ENCODE measurements at places on chromosomes 13 and 19.

DNA sequence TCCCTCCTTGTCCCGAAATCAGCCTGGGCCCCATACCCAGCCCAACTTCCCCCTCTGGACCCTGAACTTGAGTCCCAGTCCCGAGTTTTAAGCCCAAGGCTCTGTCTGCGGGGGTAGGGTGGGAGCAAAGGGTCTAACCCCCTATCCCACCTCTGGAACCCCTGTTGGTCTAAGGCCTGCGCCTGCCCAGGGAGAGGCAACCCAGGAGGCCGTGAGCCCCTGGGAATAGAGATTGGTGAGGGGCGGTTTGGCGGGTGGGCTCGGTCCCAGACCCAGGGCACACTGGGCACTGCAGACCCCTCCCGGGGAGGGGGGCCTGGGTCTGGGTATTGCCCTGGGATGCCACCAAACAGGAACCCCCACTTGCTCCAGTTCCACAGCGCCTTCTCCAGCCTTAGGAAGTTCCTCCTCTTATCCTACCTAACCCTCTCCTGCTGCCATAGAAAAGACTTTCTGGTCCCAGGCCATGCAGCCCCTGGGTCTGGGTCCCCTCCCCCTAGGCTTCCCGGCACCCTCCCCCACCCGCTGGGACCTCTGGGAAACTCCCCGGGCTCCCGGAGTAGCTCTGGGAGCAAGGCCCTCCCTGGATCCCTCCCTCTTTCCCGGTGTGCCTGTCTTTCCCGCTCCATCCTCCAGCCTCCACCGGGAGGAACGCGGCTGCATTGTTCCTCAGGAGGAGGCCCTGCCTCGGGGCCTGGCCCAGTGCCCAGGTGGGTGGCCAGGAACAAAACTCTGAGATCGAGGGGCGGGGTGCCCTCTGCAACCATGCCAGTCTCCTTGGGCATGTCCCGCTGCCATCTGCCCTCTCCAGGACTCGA, 33.6 kb upstream of the NANOS3 start:
- no peak for DNase-seq

GRCh38 chr13:31351376-31351775, 151.6 kb downstream of the B3GLCT start:
- DNase-seq: no peak

GRCh38 chr13:40662866-40663265, 3.6 kb downstream of the FOXO1 start:
- no peak for DNase-seq

DNA sequence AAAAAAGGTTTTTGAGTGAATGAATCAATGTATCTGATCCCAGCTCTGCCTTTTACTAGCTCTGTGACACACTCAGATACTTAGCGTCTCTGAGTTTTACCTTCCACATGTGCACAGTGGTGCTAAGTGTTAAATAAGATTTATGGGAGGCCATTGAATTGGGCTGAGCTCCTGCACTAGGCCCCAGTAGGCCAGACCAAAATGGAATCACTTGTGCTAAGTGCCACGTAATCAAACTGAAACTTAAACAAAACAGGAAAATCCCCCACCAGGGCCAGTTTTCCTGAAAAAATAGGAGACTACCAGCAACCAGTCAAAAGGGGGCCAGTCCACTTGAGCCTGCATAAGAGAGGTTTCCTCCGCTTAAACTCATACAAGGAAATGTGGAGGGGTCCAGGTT, 40.9 kb downstream of the GJA3 start:
- peak; percentile 18 for DNase-seq

- no peak for DNase-seq
Measured at GRCh38 chr19:6676288-6676687, 6.3 kb upstream of the TNFSF14 start.

Data from CD14-positive monocyte (primary cell).